Osteocyte (in vitro differentiated cells): ENCODE measurements at places on chromosomes 2 and 18.

- DNase-seq, result no peak
These were observed 87.1 kb downstream of the CDH20 start for GRCh38 chr18:61420218-61420885.

- no peak for DNase-seq
These were observed 68.0 kb downstream of the COX7A2L start for GRCh38 chr2:42293019-42293418.

- no peak for DNase-seq
These were observed 6.5 kb upstream of the YWHAQ start for GRCh38 chr2:9637330-9637729.

DNA sequence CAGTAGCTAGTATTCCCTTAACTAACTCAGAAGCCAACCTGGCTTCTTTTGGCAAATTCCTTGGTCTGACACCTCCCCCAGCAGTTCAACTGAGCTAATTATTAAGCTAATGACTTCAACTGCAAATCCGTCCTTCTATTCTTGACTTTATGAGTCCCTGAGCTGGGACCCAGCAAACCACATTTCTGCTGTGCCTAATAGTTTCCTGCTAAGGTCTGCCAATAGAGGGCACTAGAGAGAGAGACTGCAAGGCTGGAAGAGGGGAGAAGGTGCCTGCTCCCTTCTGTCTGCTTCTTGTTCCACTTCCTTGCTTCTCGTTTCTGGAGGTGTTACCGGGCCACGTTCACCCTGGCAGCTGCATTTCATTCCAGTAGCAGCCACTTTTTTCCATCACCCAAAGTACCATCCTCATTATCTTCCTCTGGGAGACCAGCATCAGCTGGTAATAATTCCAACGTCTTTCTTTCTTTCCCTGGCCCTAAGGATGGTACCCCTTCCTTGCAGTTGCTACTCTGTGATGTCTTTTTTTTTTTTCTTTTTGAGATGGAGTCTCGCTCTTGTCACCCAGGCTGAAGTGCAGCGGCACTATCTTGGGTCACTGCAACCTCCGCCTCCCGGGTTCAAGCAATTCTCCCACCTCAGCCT is 352.0 kb downstream of the TNS1 start:
- DNase-seq, result no peak

DNA sequence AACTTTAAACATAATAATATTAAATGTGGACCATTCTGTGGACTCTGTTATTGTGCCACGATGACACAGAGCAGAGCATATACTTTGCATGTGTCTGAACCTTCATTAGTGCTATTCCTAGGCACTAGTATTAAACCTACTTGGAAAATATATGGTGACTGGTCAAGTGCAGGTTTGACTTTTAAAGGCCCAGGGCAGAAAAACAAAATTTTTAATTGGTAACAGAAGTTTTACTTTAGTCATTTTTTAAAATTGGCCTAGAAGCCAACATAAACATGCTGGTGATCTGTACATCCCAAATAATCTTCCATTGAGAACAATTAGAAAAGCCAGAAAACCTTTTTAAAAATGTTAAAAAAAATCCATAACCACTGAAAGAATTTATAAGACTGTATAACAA is 16.6 kb downstream of the LDAH start:
- DNase-seq, result no peak

GRCh38 chr18:27839141-27839540 is 337.8 kb downstream of the CDH2 start:
- no peak for DNase-seq

DNA sequence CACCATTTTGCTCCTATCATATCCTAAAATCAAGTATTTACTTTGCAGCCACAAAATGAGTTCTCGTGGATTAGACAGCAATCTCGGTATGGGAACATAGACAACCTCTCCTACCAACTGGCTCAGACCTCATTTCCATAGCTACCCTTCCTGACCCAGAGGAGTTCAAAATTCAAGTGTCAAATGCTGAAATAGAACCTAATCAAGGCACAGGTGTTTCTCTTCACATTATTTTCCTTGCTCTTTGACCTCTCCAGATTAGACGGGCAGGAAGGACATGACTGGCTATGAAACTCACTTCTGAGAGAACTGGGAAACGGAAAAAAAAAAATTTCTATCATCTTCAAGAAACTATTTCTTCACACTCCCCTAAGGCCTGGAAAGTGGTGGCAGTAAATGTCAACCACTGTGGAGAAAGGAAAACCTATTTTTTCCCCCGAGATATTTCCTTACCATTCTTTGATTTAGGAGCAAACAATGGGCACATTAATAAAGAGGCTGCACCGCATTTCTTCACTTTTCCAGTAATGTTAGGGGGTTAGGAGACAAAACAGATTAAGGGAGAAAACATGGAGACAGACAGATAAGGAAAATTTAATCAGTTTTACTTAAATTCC is 63.6 kb upstream of the DTNB start:
- DNase-seq, result no peak

- no peak for DNase-seq
These were observed 36.6 kb downstream of the GORASP2 start for GRCh38 chr2:170965446-170966225.

DNA sequence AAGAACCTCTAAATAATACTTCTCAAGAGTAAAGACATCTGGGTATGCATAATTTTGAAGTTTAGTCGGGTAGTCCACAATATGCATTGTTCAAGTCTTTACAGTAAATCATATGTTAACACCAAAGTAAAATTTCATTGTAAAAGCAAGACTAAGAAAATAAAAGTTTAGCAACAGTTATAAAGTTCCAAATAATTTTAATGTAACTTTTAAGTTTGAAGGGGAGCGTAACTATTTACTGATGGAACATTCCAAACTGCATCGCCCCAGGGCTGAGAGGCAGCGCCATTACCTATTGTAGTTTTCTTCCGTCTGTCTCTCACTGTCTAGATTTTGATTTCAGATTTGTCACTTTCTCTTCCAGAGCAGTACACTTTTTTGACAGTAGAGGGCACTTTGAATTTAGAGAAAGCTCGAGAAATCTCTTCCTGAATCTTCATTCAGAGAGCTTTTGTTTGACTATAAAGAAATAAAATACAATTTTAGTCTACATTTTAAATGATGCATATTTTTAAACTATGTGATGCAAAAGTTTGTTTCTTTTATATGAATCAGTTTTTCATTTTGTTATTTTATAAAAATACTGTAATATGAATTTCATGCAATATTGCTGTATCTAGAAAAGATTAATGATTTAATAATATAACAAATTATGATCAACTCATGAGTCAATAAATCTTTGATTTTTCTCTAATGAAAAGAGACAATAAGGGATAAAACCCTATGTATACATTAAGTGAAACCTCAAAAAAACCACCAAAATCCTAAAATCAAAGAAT is 389.8 kb downstream of the FIGN start:
- no peak for DNase-seq

- no peak for DNase-seq
These were observed 67.1 kb downstream of the NXPH2 start for GRCh38 chr2:138713069-138713496.

DNA sequence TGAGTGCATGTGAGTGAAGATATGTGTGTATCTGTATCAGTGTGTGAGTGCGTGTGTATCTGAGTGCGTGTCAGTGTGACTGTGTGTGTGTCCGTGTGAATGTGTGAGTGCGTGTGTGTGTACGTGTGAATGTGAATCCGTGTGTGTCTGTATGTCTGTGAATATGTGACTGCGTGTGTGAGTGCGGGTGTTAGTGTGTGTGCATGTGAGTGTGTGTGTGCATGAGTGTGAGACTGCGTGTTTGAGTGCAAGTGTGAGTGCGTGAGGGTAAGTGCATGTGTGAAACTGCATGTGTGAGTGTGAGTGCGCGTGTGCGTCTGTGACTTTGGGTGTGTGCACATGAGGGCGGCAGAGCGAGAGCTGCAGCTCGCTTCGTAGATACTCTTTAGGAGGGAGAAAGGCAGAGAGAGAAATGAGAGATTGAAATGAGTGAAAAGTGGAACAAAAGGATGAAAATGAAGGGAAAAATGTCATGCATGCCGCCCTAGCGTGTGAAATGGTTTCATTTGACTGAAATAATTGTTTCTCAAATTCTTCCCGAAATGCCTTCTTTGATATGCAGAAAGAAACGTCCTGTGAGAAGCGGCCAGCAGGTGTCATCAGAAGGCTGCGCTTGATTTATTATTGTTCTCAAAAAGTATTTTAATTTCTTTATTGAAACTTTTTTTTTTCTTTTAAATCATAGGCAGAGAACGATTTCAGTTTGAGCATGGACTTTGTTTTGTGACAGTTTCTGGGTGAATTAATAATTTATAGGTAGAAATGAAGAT is 25.6 kb downstream of the ZNF407 start:
- no peak for DNase-seq

GRCh38 chr2:24164416-24164973 is 10.4 kb upstream of the FAM228A start:
- DNase-seq, result no peak

DNA sequence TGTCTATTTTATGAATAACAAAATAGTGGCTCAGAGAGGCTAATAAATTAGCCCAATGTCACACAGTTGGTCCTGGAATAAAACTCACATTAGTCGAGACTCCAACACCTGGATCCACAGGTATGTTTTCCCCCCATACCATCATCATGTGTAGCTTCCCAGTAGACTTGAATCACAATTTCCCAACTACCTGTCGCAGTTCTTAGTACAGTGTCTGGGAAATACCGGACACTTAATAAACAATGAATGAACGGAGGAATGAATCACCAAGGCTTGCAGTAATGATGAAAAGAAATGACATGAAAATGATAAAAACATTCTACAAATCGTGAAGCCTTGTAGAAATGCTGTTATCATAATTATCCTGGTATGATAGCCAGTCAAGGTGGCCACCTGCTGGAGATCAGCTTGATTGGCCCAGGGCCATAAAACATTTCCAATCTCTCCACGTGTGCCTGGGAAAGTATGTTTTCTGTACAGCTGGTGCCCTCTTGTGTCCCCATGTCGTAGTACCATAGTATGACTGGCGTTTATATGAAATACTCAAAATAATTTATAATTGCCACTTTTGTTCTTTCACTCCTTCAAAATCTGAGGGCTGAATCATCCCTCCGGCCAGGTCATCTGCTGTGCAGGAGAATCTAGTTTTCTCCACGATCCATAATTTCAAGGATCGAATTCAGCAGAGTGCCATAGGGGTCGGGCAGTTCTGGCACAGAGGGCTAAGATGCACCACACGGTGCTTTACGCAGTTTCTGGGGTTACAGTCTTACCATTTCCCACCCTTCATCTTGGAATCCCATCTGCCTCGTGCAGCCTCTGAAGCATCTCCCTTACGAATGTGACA is 95.4 kb downstream of the LAMA1 start:
- no peak for DNase-seq

- no peak for DNase-seq
These were observed 30.5 kb upstream of the RMDN2 start for GRCh38 chr2:37894601-37895000.

DNA sequence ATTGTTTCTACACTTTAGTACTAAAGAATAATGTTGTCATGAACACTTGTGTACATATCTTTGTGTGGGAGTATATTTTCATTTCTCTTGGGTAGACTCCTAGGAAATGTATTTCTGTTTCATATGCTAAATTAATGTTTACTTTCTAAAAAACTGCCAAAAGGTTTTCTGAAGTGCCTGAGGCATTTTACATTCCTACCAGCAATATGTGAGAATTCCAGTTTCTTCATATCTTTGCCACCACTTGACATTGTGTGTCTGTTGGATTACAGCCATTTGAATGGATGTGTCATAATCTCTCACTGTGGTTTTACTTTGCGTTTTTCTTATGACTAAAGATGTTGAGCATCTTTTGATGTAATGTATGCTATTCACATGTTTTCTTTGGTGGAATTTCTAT is 428.2 kb upstream of the KCNH7 start:
- DNase-seq, result no peak

GRCh38 chr18:3453540-3454364 is 3.8 kb downstream of the TGIF1 start:
- DNase-seq, result no peak

- DNase-seq, result no peak
These were observed 5.6 kb downstream of the RAX start for GRCh38 chr18:59267503-59268126.

DNA sequence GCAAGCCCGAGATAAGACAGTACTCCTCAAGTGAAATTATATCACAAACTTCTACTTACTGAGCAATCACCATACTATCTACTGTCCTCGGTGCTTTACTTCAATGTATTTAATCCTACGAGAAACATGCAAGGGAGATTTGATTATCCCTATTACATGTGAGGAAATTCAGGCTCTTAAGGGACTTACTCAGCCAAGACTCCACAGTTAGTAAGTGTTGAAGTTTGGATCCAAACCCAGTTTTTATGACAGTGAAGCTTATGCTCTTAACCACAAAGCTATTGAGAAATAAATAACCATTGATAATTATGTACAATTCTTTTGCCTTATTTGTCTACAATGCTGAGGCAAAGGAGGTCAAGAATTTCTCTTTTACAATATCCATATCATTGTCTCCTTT is 672.9 kb upstream of the ACVR2A start:
- DNase-seq, result no peak

GRCh38 chr2:126358122-126358521 is 297.8 kb upstream of the GYPC start:
- no peak for DNase-seq

GRCh38 chr2:164803776-164804466 is 37.7 kb downstream of the COBLL1 start:
- no peak for DNase-seq

DNA sequence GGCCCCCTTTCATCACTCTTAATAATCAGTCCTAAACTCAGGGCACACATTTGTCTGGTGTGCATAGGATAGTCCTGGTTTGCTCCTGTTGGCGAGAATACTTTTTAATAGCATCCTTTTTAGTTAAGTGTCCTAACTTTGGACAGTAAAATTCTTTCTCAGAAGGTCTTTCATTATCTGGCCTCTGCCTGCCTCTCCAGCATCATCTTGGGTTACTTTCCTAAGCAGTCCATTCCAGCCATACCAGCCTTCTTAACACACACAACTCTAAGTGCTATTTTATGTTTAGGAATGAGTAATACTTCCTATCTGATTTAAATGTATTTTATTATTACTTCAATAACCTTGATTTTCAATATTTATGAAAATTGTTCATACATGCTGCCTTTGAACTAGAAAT is 151.0 kb downstream of the ACOXL start:
- no peak for DNase-seq

DNA sequence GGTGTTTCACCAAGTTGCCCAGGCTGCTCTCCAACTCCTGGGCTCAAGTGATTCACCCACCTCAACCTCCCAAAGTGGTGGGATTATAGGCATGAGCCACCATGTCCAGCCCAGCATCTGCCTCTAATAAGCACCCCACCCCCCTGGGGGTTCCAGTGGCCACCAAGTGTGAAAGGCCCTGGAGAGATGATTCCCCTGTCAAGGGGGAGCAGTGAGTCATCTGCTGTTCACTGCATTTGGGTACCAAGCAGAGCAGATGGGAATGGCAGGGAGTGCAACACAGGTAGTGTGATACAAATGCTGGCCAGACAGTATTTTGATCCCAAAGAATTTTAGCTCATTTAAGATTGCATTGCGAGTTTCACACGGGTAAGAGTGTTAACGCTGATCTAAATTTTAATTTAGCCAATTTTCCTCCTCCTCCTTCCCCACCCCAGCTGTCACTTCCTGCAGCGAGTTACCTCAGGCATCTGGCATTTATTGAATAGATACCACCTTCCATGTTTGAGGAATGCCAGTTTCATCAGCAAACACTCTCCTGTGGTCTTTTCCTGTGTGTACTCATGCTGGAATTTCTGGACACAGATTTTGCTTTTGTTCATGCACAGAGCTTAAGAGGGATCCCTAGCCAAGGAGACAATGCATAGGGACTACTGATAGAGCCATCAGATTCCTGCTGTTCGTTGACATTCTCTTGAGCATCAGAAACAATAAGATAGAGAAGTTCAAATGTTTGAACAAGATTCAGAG is 32.4 kb upstream of the NCK2 start:
- DNase-seq, result no peak

GRCh38 chr2:8408560-8409460 is 273.0 kb upstream of the ID2 start:
- no peak for DNase-seq
